SHP77 (cell line): ENCODE measurements at places on chromosomes 2 and 18.
A peak's percentile ranks its signal among the peaks of the same experiment; 100 is the strongest.

- DNase-seq = no peak
Observed at GRCh38 chr18:23574611-23575308, 11.5 kb downstream of the NPC1 start.

- no peak for DNase-seq
Observed at GRCh38 chr2:135561925-135562324, 30.6 kb downstream of the R3HDM1 start.

- DNase-seq = no peak
Observed at GRCh38 chr2:123157016-123157415, 868.1 kb upstream of the CNTNAP5 start.

GRCh38 chr18:55517055-55517454 is 70.9 kb downstream of the TCF4 start:
- DNase-seq = no peak

DNA sequence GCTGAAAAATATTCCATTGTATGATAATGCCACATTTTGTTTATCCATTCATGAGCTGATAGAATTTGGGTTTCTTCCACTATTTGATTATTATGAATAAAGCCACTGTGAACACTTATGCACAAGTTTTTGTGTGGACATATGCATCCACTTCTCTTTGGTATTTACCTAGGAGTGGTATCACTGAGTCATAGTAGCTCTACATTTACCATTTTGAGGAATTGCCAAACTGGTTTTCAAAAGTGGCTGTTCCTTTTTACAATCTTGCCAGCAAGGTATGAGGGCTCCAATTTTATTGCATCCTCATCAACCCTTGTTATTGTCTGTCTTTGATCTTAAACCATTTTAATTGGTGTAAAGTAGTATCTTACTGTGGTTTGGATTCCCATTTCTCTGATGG is 13.3 kb upstream of the EHBP1 start:
- DNase-seq = no peak

GRCh38 chr2:162704496-162704895 is 134.1 kb downstream of the KCNH7 start:
- DNase-seq = no peak

DNA sequence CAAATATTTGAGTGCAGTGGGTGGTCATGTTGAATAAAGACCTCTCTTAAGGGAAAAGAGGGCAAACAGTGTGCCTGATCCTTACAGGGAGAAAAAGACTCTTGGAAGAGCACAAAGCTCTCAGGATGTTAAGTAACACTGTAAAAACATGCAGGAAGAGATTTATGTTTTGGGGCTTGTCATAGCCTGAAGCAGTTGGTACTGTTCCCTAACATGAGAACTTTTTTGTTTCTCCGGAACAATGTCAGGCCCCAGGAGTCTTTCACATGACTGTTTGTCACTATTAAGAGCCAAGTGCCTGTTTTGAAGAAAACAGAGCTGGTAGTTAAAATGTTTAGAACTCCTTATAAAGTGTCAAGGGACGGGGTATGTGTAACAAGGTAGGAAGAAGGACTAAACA is 83.7 kb upstream of the B3GNT2 start:
- no peak for DNase-seq

GRCh38 chr2:152437276-152438108 is 102.5 kb downstream of the FMNL2 start:
- DNase-seq = no peak

- no peak for DNase-seq
Observed at GRCh38 chr18:140670-141266, 17.6 kb upstream of the USP14 start.

GRCh38 chr2:238404406-238405216 is 22.1 kb upstream of the ASB1 start:
- DNase-seq = peak; percentile 69
